Osteocyte (in vitro differentiated cells): ENCODE measurements at places on chromosomes 11 and 22. TPM values are rescaled to one million over a fixed set of nuclear protein-coding genes. Genes with fewer than 3 reads are reported as not detected.
A peak's percentile ranks its signal among the peaks of the same experiment; 100 is the strongest.

DGCR6L gene
- 55.0 and 59.4 TPM in 2 replicates for total RNA-seq

DNA sequence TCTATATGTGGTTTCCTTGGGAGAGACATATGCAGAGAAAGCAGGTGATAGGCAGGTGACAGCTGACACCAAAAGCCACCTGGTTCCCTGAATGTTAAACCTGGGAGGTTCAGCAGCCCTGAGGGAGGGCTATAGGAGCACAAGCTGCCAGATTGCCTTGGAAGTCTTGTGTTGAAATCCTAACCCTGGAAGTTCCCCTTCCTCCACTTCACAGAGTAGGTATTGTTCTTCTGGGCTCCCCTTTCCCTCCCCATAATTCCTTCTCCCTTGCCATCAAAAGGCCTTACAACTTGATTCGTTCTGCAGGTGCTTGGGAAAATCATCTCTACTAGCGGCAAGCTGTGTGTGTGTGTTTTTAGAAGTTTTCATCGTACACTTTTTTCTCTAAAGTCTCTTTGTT, 5.4 kb downstream of the LDLRAD3 start:
- no peak overlapping the region for H3K27ac ChIP-seq
- DNase-seq: no peak
- no peaks in the 10 kb centered on the region for H3K27me3 ChIP-seq

GRCh38 chr11:120130176-120130980, 7.5 kb downstream of the TRIM29 start:
- H3K4me1 ChIP-seq: no peaks in the 10 kb centered on the region
- H3K36me3 ChIP-seq: no peaks in the 10 kb centered on the region
- no peak overlapping the region for H3K4me3 ChIP-seq

DNA sequence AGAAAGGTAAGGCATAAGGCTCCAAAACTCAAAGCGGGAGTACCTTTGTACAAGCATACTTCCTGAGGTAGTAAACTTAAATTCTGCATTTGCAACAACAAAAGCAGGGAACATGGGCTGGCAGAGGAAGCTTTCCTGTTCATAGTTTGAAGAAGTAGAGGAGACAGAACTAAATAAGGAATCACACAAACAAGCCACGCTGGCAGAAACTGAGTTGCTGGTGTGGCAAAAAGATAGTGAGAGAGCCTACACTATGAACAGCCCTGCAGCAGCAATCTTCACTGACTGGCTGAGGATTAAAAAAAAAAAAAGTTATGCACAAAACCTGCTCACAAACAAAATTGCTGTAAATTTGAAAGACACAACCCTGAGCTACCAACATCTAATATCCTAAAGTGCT, 46.5 kb downstream of the FCHSD2 start:
- peaks cover 21% of the 10 kb centered on the region for H3K4me1 ChIP-seq
- H3K27me3 ChIP-seq: no peaks in the 10 kb centered on the region
- no peak for DNase-seq
- peak overlapping the region; percentile 76 for H3K27ac ChIP-seq
- H3K36me3 ChIP-seq: peaks cover 5% of the 10 kb centered on the region

DNA sequence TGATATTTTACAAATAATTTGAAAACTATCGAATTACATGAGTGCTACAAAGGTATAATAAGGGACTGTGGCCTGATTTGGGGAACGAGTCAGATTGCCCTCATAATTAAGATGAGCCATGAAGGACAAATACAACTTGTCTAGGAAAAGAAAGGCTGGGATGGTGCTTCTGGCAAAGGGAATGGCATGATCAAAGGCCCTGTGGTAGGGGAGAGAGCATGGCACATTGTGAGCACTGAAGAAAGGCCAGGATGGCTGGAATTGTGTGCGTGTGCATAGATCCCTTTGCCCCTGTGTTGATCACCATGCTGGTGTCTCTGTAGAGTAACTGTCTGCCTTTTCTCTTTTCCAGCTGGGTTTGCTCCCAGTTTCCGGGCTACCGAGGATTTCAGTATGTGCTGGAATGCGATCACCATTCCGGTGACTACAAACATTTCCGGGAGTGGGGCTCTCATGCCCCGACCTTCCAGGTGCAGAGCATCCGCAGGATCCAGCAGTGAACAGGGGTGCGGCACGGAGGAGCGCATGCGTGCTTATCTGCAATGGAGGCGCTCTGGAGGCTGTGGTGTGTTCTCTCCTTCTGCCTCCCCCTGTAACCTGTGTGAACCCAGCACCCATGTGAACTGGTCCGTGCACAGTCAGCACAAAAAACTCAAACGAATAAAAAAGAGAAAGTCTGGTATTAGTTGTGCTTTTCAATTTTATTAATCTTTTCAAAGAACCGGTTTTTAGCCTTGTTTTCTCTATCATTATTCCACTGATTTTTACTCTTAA, 8.4 kb downstream of the CRYBA4 start:
- H3K4me1 ChIP-seq: no peaks in the 10 kb centered on the region
- no peak overlapping the region for H3K4me3 ChIP-seq
- H3K27ac ChIP-seq: no peak overlapping the region
- peaks cover 45% of the 10 kb centered on the region for H3K27me3 ChIP-seq
- no peaks in the 10 kb centered on the region for H3K36me3 ChIP-seq
- DNase-seq: no peak
